ENCODE measurements at places on chromosomes 7 and 10. TPM values are rescaled to one million over a fixed set of nuclear protein-coding genes. Genes with fewer than 3 reads are reported as not detected.

- no peak for DNase-seq
These were observed 225.0 kb downstream of the SDHAF3 start for GRCh38 chr7:97342512-97342911.

The TLL2 gene
- not detected for total RNA-seq

GRCh38 chr7:151518105-151518946, 1.4 kb downstream of the RHEB start:
- peak; percentile 87 for DNase-seq

GRCh38 chr10:17693009-17693408, 49.1 kb downstream of the STAM start:
- no peak for DNase-seq

GRCh38 chr10:95626500-95626899, 30.0 kb downstream of the ALDH18A1 start:
- DNase-seq, result no peak

DNA sequence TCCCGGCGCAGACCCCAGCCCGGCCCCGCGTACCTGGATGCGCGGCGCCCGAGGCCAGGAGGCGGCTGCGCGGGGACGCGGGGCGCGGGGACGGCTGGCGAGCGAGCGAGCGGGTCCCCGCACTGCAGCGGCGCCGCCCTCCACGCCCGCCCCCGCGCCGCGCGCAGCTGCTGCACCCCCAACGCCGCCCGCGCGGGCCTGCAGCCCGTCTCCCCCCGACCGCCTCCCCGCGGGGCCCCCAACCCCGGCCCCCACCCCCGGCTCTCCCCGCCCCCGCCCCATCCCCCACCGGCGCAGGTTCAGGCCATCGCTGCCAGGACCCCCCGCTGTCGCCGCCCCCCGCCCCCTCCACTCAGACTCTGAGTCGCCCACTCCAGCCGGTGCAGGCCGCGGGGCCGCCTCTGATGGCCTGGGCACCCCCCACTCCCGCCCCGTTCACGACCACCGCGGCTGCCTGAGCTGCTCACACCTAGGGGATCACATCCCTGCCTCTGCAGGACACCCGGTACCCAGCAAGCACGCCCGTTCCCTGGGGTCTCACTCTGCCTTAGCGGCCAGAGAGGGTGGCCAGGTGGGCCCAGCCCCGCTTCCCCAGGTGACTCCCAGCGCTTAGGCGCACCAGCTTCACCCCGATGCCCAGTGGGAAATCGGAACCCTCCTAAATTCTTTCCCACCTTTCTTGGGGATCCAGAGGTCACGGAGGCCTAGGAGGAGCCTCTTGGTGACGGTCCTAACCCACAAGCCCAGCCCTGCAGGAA, 13.9 kb upstream of the DNAAF5 start:
- peak; percentile 35 for DNase-seq

DNA sequence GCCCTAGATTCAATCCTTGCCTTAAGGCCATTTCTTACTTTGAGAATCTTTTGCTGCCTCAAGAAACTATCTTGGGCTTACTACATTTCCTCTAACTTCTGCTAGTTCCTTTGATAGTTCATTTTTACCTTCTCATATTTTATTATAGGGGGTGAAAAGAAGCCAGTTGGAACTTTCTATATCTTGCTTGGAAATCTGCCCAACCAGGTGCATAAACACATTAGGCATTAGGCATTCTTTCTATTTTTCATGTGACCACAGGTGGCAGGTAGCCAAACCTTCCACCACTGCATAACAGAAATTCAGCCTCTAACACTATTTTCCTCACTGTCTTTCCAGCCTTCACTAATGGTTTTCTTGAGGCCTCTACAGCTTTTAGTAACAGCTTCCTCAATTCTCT, 300.0 kb upstream of the SP8 start:
- DNase-seq, result no peak

- DNase-seq, result no peak
These were observed 152.7 kb upstream of the PCBD1 start for GRCh38 chr10:71040846-71041605.

DNA sequence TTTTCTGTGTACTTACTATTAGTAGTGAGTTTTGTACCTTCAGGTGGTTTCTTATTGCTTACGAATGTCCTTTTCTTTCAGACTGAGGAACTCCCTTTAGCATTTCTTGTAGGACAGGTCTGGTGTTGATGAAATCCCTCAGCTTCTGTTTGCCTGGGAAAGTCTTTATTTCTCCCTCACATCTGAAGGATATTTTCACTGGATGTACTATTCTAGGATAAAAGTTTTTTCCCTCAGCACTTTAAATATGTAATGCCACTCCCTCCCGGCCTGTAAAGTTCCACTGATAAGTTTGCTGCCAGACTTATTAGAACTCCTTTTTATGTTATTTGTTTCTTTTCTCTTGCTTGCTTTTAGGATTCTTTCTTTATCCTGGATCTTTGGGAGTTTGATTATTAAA, 1.7 kb upstream of the CYCS start:
- no peak for DNase-seq

DNA sequence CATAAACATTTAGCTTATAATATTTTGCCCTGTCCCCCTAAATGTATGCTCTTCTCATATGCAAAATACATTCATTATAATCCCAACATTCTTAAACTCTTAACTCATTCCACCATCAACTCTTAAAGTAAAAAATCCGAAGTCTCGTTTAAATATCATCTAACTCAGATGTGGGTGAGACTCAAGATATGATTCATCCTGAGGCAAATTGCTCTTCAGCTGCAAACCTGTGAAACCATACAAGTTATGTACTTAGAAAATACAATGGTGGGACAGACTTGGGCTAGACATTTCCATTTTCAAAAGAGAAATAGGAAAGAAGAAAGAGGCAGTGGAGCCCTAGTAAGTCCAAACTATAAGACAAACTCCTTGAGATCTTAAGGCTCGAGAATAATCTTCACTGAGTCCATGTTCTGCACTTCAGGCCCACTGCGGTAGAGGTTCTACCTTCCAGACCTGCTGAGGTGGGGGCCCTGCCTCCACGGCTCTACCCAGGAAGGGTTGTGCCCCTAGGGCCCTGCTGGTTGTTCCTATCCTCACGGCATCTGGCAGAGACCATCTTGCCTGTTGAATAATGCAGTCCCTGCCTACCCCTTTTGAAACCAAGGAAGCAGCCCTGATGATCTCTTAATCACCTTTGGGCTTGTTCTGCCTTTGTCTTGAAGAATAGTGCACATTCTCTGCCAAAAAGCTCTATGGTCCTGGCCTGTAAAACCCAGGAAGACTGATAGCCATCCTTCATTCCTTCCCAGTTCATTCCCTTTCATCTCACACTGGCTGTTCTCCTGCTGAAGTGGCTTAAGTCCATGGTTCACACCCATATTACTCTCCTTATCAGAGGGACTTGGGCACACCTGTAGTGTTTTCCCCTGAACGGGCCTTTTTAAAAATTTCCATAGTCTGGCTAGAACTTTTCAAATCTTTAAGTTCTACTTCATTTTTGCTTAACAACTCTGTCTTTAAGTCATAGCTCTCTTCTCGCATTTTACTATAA, 37.3 kb downstream of the INPP5F start:
- DNase-seq, result no peak

The ACBD7 gene
- total RNA-seq, result not detected

The CAMK2G gene
- total RNA-seq, result 11.1 TPM

The EIF3A gene
- total RNA-seq, result 45.7 TPM

DNA sequence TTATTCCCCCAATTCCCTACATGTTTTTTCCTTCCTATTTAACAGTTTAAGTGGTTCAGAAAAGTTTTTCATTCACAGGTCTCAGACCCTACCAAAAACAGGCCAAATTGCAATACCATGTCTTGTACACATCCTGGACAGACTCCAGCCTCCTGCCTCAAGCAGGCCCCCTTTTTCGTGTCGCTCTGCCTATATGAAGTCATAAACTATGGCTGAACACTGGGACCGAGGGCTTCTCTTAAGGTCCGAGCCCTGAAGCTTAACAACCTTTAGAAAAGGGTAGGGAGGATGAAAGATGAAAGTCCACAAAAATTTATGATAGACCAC, 1.4 kb downstream of the FBXW4 start:
- no peak for DNase-seq

- DNase-seq, result no peak
These were observed 427.4 kb downstream of the DNAJB6 start for GRCh38 chr7:157764193-157764592.

The TMEM270 gene
- not detected for total RNA-seq

The AS3MT gene
- 7.5 TPM for total RNA-seq

The EIF3B gene
- 62.6 TPM for total RNA-seq

DNA sequence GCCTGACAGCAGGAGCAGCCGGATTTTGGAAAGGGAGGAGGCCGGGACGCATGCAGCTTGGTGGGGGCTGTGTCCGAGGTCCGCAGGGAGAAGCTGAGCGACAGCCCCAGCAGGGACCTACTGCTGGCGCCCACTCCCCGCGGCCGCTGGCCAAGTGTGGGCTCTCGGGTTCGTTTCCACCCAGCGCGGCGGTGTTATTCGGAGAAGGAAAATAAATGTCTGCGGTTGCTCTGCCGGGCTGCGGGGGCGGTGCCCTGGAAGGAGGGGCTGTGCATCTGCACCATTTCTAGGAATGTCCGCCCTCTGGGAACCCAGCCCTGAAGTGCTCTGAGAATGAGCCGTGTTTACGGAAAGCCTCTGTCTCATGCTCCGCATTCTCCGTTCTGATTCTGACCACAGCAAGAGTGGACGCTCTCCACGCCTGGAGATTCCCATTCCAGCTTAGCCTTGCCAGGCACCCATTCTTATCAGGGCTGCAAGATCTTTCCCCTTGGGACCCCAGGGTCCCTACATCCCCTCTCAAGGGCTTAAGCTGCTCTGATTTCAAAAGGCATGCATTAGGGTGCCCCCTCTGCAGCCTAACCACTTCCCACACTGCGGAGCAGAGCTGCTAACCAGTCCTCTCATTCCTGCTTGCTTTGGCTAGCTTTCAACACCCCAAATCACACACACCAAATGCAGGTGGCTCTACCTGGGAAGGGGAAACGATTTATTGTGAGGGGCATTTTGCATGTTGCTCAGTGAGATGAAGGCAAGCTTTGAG, 256.6 kb upstream of the GLI3 start:
- no peak for DNase-seq

DNA sequence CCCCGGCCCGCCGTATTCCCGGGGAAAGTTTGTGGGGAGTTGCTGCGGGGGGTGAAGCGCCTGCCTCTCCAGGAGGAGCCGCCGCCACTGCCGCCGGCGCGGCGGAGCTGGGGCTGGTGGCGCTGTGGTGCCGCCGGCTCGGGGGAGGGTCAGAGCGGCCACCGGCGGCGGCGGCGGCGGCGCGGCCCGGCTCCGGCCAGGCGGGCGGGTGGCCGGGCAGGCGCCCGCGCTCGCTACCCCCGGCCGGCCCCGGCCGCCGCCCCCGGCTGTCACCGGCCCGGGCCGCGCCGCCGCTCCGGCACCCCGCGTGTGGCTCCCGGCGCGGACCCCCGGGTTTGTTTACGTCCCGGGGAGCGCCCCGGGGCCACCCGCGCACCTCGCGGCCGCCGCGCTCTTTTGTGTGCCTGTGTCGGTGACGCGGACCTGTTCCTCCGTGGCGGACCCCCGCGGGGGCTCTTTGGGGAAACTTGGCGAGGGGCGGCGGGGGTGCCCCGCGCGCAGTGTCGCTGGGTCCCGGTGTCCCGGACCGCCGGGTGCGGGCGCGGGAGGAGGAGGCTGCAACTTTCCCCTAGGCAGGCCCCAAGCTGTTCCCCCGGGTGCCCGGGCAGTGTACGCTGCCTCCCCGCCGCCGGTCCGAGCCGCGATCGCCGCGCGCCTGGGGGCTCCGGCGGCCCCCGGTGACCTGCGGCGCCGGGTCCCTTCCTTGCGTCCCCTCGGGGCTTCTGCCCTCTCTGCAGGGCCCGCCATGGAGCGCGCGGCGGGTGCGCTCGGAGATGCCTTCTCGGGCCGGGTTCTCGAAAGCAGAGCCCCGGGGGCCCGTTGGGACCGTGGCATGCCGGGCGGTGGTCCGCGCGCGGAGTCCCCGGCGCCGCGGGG, 593 bp upstream of the CUX1 start:
- peak; percentile 65 for DNase-seq

- peak; percentile 93 for DNase-seq
These were observed 177.2 kb upstream of the RHEB start for GRCh38 chr7:151696721-151697514.

DNA sequence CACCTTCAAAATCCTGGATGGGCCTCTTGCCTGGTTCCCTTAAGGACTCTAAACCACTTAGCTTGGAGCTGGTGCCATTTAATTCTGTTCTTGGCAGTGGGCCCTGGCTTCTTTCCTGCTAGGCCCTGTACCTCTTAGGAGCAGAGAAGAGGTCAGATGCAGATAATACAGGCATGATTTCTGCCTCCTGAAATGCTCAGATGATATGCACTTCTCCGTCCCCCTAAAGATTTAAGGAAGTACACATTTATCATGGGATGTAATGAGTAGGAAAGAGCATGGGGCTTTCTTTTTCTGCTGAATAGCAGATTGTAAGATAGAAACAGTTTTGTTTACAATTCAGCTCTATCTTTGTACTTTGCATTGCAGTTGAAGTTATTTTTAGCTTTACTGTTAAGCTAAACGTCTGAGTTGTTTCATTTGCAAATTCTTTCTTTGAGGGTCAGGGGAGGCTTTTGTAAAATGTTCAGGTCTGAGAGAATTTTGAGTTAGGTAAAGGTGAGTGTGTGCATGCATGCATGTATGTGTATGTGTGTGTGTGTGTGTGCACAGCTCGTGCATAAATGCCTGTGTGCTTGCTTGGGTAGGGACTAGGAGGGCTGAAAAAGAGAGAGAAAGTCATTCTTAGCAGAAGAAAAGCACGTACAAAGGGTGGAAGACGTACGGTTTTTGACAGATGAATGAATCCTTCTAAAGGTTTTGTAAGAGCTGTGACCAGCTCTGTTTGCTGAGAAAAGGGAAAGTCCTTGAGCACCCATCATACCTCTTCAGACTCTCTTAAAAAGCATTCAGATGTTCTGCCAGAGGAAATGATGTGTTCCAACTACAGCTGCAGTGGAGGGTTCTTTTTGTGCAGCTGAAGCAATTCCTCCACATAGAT, 364.2 kb downstream of the AUTS2 start:
- DNase-seq, result peak; percentile 56

DNA sequence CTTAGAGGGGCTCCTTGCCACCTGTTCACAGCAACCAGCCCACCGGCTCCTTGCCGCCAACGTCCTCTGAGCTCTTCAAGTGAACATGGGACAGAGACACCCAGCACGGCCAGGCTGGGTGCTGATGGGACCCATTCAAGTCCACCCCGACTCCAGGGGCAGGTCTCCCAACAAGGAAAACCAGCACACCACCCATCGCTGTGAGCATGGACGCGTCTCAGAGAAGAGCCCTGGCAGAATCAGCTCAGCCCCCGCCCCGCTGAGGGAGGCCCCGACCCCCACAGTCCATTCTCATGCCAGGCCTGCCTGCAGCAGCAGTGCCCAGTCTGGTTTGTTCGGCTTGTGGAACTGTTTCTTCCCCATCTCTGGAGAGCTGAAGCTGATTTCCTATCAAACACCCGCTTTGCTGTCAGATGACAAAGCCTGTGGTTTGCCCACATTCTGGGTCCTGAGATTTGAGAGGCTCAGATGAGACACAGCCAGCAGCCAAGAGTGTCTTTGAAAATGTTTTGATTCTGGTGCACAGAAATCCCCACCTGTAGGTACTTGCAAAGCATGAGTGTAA, 216.6 kb downstream of the ZMYND11 start:
- no peak for DNase-seq
